Mesangial cell (primary cell): ENCODE measurements at places on chromosomes 1 and 21. TPM values are rescaled to one million over a fixed set of nuclear protein-coding genes. Genes with fewer than 3 reads are reported as not detected.

KRTAP13-2 gene
- not detected in 2 replicates for total RNA-seq

KRTAP27-1 gene
- not detected in 2 replicates for total RNA-seq

TPRG1L gene
- 12.4 and 21.6 TPM in 2 replicates for total RNA-seq

SPATA45 gene
- total RNA-seq = not detected in 2 replicates

OR6N1 gene
- not detected in 2 replicates for total RNA-seq

KIF17 gene
- total RNA-seq = 0.81 and 4.3 TPM in 2 replicates

GSTM3 gene
- total RNA-seq = 27.4 and 75.7 TPM in 2 replicates
